ENCODE measurements at places on chromosomes 13 and 19.

GRCh38 chr19:14416817-14417231, 2.3 kb downstream of the DDX39A start:
- DNase-seq, result no peak

DNA sequence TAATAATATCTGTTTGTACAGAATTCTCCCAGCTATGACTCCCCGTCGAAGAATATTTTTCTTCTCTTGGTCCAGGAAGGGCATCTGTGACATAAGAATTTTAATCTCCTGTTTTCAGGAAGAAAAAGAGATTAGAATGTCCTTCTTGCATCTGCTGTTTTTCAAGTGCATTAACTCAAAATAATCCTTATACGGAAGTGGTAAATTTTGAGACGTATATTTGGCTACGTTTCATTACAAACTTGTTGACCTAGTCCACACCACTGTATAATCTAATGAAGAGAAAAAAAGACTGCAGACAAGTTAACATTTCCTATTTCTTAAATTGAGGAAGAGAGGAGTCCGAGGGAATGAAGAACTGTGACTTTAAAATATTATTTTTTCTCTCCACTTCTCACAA, 959.9 kb downstream of the DIAPH3 start:
- no peak for DNase-seq

DNA sequence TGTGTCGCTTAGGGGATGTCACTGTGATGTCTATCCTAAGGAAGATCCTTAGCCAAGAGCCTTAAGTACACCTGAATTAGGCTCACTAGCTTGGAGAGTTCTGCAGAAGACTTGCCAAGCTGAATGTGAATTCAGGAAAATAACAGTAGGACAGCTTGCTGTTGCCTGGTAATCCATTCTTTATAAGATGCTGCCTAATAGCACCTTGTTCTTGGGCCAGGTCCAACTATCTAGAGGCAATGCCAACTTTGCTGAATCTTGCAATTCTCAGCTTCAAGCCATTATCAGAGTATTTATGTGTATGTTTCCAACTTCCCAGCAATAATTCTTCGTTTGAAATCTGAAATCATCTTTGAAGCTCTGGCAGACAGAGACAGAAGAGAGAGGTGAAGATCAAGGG, 102.8 kb downstream of the PCDH17 start:
- no peak for DNase-seq

DNA sequence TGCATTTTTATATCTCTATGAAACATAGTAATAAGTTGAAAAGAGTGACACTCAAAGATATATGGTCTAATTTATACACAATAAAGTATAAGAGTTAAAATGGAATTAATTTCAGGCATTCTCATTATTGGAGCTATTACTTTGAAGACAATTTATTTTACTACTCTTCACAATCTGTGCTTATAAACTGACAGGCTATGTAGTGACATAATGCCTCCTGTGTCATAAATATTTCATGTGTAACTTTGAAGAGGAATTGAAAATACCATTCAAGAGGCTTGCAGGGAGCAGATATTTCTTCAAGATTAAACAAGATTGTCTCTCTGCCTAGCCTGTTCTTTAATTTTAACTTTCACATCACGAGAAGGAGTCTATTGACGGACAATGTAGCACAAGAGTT, 1881.5 kb upstream of the PCDH20 start:
- no peak for DNase-seq

DNA sequence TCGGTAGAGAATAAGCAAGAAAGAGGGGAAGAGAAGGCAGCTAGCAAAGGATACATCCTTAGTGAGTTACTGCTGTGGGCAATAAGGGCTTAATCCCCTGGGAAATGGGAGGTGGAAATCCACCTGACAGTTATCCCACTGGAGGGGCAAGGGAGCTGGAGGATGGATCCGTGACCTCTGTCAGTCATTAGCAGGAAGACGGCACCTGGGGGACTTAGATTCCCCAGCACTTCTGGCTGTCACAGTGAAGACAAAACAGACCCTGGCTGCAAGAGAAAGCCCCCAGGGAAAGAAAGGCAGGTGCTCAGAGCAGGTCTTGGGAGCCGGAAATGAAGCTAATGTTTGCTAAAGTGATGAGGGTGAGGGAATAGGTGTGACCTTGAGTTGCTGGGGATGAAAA, 70.4 kb upstream of the MRI1 start:
- DNase-seq, result no peak

GRCh38 chr13:40615619-40616018, 50.8 kb downstream of the FOXO1 start:
- DNase-seq, result no peak

DNA sequence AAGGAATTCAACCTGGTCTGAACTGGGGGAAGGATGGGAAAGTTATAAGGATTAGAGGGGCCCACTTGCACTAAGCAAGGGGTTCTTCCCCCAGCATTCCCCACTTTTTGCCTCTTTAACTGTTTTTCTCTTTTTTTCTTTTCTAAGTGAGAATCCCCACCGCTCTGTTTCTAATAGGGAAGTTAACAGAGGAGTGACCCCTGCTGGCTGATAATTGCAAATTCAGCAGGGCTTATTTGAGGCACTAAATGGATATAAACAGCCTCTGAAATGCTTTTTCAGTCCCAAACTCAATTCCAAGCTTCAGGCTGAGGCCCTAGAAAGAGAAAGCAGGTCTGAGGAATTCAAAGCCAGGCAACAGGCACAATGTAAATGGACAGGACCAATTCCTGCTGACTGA, 38.2 kb upstream of the CEACAM21 start:
- DNase-seq, result no peak

DNA sequence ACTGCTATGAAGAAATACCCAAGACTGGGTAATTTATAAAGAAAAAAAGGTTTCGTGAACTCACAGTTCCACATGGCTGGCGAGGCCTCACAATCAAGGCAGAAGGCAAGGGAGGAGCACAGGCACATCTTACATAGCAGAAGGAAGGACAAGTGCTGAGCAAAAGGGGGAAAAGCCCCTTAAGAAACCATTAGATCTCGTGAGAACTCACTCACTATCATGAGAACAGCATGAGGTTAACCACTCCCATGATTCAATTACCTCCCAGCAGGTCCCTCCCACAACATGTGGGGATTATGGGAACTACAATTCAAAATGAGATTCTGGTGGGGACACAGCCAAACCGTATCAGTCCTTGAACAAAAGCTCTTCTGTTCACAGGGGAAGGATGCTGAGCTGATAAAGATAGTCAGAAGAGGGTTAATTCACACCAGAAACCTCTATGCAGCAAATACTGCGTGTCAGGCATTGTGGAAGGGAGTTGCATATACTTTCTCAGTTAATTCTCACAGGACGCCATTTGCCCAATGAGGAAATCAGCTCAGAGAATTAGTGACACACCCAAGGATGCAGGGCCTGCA, 246.2 kb downstream of the FOXO1 start:
- DNase-seq, result no peak

DNA sequence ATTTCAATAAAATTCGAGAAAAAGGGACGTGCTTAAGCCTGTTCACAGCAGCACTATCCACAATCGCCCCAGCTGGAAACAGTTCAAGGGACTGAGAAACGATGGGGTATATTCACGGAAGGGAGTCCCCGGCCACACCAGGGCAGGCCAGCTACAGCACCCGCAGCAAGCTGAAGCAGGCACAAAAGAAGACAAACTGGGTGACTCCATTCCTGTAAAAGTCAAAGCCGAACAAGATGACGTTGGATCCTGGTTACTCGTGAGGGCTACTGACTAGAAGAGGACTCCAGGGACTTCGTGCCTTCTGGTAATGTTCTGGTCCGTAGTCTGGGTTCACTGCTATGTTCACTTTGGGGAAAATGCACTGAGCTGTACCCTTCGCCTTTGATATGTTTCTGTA, 57.6 kb downstream of the COL4A1 start:
- no peak for DNase-seq

DNA sequence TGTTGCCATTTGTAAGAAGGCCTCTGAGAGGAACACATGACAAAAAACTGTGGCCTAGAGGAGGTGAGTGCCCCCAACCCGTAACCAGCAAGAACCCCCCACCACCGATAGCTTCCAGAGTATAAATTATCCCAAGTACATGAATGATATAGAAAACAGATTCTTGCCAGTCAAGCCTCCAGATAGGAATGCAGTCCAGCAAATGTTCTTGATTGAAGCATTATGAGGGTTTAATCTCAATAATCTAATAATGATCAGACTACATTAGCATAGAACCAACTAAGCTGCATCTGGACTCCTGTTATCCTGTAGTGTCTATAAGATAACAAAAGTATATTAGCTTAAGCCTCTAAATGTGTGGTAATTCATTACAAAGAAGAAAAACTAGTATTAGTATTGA, 908.9 kb upstream of the ATXN8OS start:
- no peak for DNase-seq

All from stimulated activated CD8-positive, alpha-beta memory T cell treated with anti-CD3 and anti-CD28 coated beads, Interleukin-4, amount 100 ng/mL, for 4 hours (primary cell).